ENCODE measurements at places on chromosomes 12 and 14.

DNA sequence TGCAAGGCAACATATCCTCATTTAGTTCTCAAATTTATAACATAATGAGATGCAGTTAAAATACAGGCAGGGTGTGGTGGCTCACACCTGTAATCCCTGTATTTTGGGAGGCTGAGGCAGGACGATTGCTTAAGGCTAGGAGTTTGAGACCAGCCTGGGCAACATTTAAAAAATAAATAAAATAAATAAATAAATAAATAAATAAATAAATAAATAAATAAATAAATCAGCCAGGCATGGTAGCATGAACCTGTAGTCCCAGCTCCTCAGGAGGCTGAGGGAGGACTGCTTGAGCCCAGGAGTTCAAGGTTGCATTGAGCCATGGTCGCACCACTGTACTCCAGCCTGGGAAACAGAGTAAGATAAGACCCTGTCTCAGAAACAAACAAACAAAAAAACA, 39.4 kb downstream of the TCHP start:
- no peak for DNase-seq

- peak; percentile 12 for DNase-seq
Measured at GRCh38 chr12:53791735-53792326, 40.1 kb upstream of the CISTR start.

DNA sequence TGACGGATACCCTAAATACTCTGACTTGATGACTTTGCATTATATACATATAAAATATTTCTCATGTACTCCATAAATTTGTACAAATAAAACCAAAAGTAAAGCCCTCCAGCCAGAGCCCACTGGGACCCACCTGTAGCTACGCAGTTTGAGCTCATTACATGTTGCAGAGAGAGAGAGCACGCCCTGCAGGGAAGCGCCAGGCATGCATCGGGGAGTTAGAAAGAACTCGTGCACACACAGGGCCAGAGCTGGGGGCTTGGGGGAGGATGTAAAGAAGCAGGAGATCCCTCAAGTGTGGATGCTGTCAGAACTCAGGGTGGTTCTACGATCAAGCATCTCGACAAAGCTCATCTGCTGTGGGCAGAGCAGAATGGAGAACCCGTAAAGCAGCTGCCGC, 178.5 kb upstream of the RTL1 start:
- no peak for DNase-seq

DNA sequence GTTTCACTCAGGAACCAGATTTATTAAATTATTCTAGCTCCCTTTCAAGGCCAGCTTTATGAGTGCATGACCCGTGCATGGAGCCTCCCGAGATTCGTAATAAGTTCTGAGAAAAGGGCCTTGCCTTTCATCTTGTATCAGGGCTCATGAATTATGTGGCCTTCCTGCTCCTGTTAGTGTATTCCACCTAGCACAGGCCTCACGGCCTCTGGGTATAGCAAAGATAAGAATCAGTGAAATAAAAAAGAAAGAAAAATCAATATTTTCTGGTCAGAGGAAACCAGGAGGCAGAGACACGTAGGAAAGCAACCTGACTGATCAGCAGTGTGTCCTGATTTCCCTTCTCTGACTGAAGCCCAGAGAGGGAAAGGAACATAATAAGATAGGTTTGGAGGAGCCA, 111.4 kb downstream of the SLC35F4 start:
- no peak for DNase-seq

DNA sequence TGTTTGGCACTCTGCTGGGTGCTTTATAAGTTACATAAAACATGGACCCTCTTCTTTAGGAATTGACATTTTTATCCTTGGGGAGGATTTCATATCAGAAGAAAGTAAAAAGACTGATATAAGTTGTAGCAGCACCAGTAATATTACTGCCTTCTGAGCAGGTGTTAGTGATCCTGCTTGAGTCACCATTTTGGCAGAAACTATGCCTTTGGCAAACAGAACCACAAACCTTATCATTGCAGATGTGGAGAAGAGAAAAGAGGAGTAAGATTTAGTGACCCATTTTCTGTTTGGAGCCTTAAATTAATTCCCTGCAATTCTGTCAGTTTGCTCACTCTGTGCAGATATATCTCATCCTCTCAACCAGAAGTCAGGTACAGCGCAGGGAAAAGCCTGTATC, 23.0 kb downstream of the ZNF410 start:
- no peak for DNase-seq

DNA sequence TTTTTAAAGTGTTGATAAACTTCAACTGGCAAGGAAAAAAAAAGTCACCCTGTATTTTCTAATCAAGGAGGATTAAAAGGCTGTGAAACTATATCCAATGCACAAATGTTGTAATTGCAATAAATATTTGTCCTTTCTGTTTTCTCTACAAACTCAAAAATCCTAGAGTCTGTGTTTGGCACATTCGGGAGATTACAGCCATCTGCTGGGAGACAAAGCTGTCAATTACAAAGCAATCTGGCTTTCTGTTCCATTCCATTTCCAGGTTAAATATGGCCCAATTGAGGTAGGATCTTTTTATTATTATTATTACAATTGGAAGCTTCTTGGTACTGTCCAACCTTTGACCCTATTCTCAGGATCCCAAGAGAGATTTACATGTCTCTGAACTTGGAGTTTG, 295.9 kb downstream of the DIO2 start:
- no peak for DNase-seq

DNA sequence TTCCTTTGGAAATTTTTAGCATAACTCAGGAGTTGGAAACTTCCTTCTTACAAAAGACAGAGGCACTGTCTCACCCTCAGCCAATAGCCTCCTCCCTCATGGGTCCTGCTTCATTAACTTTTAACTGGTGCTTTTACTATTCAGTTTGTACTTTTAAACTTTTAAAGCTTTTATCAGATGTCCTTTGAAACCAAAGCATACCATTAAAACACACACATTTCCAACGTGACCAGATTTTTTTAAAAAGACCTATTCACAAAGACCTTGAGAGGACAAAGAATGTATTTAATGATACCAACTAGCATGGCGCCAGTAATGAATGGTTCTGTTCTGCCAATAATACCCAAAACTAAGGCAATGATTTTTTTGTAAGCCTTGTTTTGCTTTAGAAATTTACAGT, 173.6 kb upstream of the EEA1 start:
- no peak for DNase-seq

DNA sequence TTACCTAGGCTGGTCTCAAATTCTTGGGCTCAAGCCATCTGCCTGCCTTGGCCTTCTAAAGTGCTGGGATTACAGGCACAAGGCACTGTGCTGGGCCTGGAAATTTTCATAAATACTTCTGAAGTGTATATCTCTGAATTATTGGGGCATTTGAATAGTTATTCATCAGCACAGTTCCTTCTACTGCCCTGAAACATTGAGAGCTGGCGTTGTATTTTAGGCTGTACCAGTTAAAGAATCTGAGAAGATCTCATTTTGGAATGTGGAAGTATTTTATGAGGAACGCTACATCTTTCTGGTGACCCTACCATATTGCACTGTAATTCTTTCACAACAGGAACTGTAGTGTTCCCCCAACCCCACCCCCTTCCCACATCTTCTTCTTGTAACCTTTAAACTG, 349.0 kb upstream of the RGS6 start:
- DNase-seq, result no peak

- no peak for DNase-seq
Measured at GRCh38 chr14:63468294-63468693, 74.9 kb downstream of the PPP2R5E start.

DNA sequence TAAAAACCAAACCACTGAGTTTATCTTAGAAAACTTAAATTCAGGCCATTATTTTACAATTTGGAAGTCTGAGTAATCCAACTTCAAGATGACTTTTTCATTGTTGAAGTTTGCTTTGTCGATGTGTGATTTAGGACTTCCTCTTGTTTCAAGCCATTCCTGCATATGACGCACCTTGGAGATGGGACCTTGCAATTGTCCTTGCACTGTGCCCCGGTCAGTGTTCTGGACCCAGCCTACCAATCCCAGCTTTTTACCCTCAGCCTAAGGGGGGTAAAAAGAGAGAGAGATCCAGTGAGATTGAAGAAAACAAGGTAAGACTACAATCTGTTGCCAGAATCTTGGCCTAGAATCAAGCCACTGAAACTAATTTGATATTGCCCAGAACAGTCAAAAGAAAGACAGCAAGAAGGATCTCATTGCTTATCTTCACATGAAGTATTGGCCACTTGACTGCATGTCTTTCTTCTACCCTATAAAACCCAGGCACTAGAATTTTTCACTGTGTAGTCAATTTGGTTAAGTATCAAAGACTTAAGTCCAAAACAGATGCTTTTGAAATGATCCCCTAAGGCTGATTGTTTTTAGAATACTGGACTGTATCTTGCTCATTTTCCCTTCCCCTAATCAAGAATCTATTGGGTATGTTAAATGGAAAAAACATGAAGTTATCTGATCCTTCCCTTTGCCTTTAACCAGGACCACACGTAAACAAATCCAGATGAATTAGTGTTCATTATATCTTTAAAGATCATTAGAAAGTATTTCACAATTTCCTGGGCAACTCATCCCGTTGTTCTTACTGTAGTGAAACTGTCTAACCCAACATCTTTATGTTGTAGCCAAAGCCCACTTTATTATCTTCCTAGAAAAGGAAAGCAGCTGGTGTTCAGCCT, 2.4 kb upstream of the MLH3 start:
- DNase-seq, result no peak

GRCh38 chr14:102586420-102587104, 5.9 kb upstream of the RCOR1 start:
- no peak for DNase-seq

DNA sequence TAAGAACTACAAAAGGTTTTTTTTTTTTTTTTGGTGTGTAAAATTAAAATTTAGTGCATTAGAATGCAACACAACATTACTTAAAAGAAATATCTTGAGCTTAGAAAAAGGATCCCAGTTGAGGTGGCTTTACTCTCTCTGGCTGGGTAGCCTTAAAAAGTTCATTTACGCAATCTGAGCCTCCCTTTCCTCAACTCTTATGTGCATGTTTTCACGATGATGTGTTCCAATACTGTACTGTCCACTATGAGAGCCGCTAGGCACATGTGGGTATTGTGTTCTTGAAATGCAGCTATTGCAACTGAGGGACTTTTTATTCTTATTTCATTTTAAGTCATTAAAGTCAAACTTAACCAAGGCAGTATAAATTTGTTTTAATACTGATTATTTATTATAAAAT, 460.9 kb upstream of the SYT1 start:
- DNase-seq, result no peak

GRCh38 chr12:29350080-29350479, 30.9 kb downstream of the ERGIC2 start:
- no peak for DNase-seq

- DNase-seq, result no peak
Measured at GRCh38 chr14:69859591-69859990, 19.6 kb upstream of the SMOC1 start.

DNA sequence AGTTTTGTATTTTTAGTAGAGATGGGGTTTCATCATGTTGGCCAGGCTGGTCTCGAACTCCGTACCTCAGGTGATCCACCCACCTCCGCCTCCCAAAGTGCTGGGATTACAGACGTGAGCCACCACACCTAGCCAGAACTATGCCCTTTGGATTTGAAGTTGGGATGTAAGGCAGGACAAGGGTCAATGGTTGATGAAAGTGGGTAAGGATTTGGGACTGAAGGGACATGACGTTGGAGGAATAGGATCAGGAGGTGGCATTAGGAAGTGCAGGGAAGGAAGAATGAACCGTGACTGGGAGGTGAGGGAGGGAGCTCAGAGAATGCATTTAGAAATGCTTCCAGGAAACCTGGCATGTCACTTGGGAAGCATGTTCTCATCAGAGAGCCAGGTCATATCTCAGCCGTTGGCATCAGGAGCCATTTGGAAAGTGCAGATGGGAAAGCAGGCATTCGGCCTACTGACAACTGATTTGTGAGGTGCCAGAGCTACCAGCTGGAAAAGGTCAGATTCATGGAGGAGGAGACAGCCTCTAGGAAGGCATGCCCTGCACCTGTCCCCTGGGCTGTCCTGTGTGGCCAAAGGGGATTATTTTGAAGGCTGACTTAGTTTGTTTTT, 2.2 kb downstream of the CRADD start:
- no peak for DNase-seq

DNA sequence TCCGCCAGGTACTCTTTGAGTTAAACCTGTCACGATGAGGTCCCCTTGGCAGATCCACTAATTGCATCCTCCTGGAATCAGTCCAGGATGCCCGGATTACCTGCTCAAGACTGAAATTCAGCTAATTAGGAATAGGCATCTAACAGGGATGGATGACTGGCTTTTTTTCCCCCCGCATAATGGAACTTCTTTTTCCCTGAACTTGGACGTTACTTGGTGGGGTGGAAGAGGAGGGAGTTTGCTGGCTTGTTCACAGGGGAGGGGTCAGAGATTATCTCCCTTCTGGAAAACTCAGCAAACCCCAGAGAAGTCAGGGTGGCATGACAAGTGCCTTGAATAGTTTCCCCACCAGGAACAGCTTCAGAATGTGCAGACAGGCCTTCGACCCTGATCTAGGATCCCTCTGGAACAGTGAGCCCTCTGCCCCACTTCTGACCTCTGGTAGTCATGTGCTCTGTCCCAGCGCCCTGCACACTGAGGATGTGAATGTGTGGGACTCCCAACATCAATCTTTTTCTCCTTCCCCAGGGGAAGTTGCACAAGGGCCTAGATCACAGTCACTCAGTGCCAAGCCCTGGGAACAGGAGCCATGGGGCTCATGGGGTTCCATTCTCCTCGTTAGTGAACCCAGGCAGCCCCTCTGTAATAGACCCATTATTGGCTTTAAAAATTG, 142.5 kb downstream of the SMOC1 start:
- DNase-seq, result no peak

GRCh38 chr14:67580336-67581171, 19.5 kb downstream of the PIGH start:
- DNase-seq, result no peak

GRCh38 chr14:75522224-75522982, at the start of gene BATF:
Gene BATF, plus strand, starts transcription at chr14:75522469. Its CDS starts 214 bp downstream, at chr14:75522683.
- DNase-seq, result no peak

GRCh38 chr14:70665448-70666360, 24.0 kb downstream of the TTC9 start:
- no peak for DNase-seq

- no peak for DNase-seq
Measured at GRCh38 chr12:64273527-64274403, 51.7 kb upstream of the KICS2 start.

DNA sequence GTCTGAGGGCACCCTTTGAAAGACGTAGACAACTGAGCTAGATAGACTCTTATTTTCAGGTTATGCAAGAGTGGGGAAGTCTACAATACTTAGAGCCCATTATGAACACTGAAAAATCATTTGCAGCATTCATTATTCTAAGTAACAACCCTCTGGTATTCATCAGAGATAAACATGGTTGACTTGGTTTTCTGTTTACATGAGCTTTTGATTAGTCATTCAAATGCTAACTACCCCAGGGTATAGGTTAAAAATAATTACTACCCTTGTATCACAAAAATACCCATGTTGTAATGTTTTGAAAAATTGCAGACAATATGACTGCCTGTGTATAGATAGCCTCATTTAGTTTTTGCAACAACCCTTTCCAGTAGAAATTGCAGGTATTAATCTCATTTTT, 78.5 kb downstream of the PPFIBP1 start:
- DNase-seq, result no peak
